Stimulated activated CD8-positive, alpha-beta memory T cell treated with anti-CD3 and anti-CD28 coated beads, Interleukin-2, amount 100 ng/mL, for 48 hours (primary cell): ENCODE measurements at places on chromosomes 7 and 10.

- no peak for DNase-seq
Observed at GRCh38 chr7:133117452-133117851, 35.6 kb upstream of the CHCHD3 start.

DNA sequence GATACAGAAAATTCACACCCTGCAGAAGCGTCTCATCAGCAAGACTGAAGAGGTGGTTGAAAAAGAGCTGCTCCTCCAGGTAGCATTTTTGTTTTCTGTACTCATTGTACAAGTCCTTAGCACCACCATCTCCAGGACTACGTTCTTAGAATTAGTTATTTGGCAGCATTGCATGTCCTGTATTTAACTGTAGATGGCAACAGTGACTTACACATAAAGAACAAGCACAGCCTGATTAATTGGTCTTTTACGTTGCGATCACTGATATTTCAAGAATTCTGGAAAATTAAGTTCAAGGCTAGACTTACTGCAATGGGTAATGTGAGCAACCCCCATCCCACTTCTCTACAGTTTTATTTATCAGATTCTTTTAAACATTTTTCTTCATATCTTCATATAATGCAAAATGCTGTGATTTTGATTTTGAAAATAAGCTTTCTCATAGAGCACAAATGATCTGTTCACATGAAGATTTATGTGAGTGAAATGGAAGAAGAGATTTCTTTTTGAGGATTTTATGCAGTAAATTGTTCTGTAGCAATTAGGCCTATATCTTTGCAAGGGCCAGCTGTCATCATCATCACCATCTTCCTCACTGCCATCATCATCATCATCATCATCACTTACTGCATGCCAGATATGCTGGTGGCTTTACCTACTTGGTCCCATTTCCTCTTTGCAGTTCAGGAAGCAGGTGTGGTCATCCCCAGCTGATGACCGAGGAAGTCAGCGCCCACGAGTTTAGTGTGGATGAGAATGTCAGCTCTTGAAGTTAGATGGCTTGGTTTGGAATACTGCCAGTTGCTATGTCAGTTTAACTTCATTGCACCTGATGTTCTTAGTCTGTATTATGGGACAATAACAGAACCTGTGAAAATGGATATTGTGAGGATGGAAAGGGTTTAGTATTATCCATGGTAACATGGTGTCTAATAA, 53.4 kb downstream of the CFAP58 start:
- no peak for DNase-seq

DNA sequence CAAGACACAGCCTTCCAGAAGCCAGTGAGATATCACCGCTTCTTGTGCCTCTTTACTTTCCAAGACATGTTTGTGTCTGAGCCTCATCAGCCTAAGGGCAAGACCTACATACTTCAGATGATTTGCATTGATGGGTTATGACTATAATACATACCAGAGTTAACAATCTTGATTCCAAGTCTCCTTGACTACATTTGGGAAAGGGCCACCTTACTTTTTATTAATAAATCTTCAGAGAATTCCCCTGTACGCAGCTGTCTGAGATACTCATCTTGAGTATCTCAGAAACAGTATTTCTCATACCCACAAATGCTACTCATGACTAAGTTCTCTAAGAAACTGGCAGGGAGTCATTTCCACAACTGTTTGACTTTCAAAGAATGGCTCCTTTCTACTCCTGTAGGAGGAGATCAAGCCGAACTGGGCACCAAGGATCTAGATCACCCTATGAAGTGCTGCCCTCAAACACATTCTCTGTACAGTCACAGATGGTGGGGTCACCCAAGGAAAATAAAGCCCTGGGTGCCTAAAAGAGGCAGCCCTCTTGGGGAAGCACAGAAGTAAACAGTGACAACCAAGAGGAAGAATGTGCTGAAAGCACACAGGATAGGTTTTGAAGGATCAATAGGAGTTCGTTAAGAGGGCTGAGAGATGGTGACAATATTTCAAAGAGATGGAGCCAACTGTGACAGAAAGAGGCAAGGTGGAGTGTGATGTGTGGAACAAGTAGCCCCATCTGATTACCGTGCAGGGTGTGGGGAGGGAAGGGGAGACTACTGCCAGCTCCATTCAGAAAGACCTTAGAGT, 138.9 kb downstream of the JAZF1 start:
- DNase-seq = no peak

- no peak for DNase-seq
Observed at GRCh38 chr10:85682621-85683020, 684.0 kb downstream of the GRID1 start.

GRCh38 chr7:39017369-39017915, 39.7 kb downstream of the POU6F2 start:
- no peak for DNase-seq

DNA sequence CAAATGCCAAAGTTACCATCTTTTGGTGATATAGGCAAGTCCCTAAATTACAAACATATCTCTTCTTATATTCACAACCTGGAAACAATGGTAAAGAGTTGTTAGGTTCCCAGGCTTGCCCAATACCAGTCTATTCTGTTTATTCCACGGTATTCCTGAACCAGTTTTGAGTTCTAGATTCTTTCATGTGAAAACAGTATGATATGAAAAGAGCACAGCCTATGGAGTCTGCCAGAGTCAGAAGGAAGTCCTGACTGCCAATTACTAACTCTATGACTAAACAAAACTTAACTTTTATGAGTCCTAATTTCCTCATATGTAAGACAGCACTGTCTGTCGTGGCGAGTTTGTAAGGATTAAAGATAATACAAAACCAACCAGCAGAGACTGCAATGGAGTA, 5.6 kb downstream of the ABI1 start:
- no peak for DNase-seq

- DNase-seq = no peak
Observed at GRCh38 chr10:104492329-104492940, 138.8 kb downstream of the CFAP58 start.

DNA sequence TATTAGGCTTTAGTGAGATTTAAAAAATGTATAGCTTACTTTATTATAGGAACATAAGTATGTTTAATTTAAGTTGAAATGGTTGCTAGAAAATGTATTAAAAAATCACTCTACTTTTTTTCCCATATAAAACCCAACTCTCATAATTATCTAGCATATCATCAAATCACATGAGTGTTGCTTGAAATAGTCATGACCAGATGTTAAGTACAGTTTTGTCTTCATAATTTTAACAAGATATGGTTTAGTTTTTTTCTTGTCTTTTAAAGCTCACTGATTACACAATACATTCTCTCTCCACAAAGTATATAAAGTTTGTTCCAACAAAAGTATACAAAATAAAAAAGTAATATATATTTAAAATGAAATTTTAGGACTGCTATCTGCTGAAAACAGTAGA, 82.8 kb downstream of the HGF start:
- DNase-seq = no peak

- no peak for DNase-seq
Observed at GRCh38 chr10:71767420-71768035, 5.8 kb downstream of the VSIR start.

DNA sequence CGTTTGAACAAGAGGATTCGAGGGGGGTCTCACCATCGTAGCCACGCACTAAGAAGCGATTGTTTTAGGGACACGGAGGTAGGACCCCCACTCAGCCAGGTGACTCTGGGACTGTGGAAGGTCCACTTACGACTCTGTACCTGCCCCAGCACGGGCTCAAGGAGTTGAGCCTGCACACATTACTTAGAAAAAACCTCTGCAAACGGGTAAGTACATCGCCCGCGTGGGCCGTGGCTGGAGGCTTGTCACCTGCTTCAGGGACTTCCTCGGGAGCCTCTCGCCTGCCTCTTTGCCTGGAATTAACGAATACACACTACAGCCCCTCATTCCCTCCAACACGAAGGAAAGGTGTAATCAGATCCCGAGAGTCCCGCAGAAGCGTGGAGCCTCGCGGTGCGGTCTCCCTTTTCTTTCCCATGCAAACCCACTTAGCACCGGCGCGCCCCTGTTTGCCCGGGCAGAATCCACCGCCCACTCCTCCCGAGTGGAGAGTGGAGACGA, 826 bp downstream of the PODXL start:
- no peak for DNase-seq

DNA sequence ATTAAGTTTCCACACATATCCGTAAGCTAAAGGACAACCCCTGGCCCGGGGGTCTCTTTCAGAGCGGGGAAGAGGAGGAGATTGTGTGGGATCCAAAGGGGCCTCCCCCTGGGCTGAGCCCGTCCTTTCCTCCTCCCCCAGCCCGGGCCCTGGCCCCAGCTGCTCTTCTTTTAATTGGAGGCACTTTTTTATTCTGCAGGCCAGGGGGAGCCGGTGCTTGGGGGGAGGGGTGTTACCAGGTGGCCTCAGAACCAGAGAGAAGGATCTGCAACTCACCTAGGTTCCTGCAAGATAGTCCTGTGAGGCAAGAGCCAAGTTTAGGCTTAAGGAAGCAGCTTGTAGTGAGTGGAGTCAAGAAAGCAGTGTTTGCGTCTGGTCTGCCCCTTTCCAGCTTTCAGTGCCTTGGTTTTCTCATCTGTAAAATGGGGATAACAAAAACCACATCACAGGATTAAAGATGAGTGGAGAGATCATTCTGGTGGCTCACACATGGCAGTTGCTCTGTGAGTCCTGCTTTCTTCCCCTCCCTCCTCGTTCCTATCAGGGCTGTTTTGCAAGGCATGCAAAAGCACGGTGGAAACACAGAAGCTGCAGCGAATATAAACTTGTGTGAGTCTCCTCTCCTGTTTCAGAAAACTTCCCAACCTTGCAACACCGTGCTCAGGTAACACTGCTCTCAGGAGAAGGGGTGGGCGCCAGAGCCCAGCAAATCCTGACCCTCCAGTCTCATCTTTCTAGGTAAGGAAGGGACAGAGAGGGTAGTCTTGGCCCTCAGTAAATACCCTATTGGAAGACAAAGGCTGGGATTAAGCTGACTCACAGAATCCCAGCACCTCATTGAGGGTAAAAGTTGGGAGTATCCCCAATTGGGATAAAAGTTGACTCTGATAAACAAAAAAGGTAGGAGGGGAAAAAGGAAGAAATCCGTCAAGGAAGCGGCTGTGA, 4.1 kb upstream of the TLX1 start:
- DNase-seq = no peak

- DNase-seq = no peak
Observed at GRCh38 chr7:51223505-51223904, 93.1 kb downstream of the COBL start.

GRCh38 chr10:22624287-22624738, 90.1 kb downstream of the PIP4K2A start:
- DNase-seq = no peak

DNA sequence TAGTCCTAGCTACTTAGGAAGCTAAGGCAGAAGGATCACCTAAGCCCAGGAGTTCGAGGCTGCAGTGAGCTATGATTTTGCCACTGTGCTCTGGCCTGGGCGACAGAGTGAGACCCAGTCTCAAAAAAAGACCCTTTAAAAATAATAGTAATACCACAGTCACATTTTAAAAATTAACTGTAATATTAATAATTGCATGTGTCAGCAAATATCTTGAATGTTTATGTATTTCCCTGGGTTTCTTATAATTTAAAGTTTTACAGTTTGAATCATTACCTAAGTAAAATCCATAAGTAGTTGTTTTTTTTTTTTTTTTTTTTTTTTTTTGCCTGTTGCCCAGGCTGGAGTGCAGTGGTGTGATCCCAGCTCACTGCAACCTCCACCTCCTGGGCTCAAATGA, 69.2 kb downstream of the LYZL2 start:
- no peak for DNase-seq

DNA sequence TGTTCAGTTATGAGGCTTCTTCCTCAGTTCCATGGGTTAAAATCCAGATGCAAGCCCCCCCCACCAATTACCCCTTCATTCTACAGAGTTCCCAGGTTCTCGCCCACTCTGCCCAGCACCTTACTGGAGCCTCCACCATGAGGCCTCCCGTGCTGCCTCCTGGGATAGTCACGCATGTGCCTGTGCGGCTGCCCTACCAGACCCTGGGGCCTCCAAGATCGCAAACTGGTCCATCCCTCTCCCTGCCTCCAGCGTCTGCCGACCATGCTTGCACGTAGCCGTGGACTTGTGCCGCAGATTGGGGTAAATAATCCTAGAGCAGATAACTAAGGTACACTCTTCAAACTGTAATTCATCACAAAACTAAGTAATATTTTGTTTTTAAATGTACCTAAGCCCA, 611.2 kb downstream of the PTPRN2 start:
- DNase-seq = no peak

DNA sequence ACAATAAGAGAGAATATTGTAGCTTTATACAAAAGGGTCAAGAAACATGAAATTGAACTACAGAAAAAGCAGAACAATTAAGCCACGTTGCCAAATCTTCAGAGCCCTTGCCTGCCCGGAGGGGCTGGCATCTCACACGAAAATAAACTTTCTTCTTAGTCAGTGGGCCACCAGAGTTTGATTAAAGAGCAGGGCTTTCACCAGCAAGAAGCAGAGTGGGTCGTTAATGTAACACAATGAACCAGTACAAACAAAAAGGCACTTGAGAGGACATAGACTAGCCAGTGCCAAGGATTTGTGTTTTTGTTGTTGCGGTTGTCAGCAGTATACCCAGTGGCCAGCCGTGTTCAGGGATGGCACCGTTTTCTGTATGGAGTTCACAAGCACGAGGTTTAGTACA, 155.4 kb downstream of the NRP1 start:
- DNase-seq = no peak

GRCh38 chr7:1388021-1388702, 71.1 kb downstream of the MICALL2 start:
- no peak for DNase-seq

GRCh38 chr7:151902311-151902710, 25.4 kb upstream of the PRKAG2 start:
- DNase-seq = no peak

DNA sequence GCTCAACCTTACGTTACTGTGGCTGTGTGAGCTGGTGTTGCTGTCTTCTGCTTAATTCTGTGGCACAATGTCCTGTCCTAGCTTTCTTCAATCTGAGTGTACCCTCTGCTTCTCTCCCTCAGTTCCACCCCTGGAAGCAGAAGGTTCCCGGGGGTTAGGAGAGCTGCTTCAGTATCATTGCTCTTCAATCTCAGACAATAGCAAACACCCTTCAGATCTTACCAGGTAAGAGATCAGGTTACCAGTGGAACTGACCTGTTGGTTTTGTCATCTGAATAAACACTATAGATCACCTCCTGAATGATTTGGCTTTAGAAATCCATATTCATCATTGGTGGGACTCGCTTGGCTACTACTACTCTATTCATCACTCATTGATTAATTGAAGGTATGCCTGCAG, 48.4 kb downstream of the DNAJB9 start:
- no peak for DNase-seq

- DNase-seq = no peak
Observed at GRCh38 chr7:23349484-23350157, 50.5 kb downstream of the MALSU1 start.

- DNase-seq = no peak
Observed at GRCh38 chr7:75646571-75647102, 92.1 kb downstream of the HIP1 start.
